ENCODE measurements at places on chromosomes 2 and 18.

- no peak for DNase-seq
Observed at GRCh38 chr2:9991829-9992273, 40.4 kb downstream of the GRHL1 start.

- no peak for DNase-seq
Observed at GRCh38 chr2:98086491-98087446, at the start of gene VWA3B. Gene VWA3B (plus strand): TSS chr2:98087167. CDS start chr2:98093093, 5,926 bp downstream.

- no peak for DNase-seq
Observed at GRCh38 chr2:171924170-171924942, 2.1 kb downstream of the HAT1 start.

GRCh38 chr18:56127322-56128099 lies 510.9 kb downstream of the TXNL1 start:
- no peak for DNase-seq

- no peak for DNase-seq
Observed at GRCh38 chr2:232699110-232699509, 2.0 kb downstream of the GIGYF2 start.

DNA sequence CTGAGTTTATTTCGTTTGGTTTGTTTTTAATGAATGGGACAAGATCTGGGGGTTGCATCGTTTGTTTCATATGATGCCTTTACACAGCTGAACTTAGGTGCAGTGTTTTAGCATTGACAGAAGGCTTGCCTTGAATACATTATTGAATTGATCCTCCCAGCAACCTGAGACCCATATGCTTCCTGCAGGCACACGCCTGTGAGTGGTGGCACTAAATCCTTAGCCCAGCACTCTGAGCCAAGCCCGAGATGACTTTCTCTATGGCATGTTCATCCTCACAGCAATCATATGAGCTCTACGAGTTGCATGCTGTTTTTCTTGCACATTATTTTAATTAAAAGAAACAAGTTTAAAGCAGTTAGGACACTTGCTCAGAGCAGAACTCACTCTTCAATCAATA lies 47.8 kb upstream of the AGAP1 start:
- DNase-seq, result no peak

DNA sequence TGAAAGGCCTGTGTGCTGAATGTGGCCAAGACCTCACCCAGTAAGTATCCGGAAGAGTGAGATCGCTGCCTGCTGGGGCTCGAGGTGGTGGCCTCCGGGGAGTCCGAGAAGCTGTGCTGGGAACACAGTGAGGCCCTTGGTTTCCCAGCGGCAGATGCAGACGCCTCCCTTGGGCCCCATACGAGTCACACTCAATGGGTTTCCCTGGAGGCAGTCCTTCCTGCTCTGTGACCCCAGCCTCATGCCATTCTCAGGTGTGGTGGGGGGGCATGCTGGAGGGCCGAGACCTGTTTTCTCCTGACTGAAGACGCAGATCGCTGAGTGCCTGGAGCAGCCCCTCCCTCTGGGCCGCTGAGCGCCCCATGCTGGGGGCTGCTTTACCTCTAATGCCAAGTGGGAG lies 15.7 kb downstream of the CTDP1 start:
- DNase-seq, result no peak

Data from stimulated activated CD8-positive, alpha-beta memory T cell treated with anti-CD3 and anti-CD28 coated beads, Interleukin-2, amount 100 ng/mL, for 1 hour (primary cell).